ENCODE measurements at places on chromosomes 16 and 17.

DNA sequence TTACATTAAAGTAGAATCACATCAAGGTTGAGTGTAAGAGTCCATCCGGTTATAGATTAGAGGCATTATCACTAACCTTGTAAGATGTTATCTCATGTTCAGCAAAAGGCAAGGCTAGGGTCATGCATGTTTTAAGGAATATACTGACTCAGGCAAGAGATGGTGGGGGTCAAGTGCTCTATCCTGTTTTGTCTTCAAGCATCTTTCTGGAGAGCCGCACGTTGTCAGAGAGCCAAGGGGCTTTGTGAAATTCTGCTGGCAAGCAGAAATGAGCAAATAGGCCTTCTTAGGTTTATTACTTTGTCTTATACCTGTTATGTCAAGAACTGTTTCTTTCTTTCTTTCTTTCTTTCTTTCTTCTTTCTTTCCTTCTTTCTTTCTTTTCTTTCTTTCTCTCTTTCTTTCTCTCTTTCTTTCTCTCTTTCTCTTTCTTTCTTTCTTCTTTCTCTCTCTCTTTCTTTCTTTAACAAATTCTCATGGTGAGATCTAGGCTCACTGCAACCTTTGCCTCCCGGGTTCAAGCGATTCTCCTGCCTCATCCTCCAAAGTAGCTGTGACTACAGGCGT, 47.3 kb upstream of the IL34 start:
- no peak for DNase-seq

- no peak for DNase-seq
Observed at GRCh38 chr16:89257757-89258465, 40.4 kb downstream of the ZNF778 start.

GRCh38 chr16:67169642-67170167, 633 bp upstream of the NOL3 start:
- no peak for DNase-seq

DNA sequence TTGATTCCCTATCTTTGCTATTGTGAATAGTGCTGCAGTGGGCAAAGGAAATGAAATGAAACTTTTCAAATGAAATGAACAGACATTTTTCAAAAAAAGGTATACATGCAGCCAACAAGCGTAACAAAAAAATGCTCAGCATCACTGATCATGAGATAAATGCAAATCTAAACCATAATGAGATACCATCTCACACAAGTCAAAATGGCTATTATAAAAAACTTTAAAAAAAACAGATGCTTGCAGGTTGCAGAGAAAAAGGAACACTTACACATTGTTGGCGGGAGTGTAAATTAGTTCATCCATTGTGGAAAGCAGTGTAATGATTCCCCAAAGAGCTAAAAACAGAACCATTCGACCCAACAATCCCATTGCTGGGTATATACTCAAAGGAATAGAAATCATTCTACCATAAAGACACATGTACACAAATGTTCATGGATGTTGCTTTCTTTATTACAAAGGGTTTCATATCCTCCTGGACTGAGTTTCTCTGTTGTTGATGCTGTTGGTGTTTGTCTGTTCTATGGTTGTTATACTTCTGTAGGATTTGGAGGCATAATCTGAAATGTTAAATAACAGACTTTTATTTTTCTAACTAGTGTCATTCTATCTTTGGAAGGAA, 99.3 kb upstream of the SOX9 start:
- DNase-seq, result no peak

GRCh38 chr17:46163316-46163715, 29.9 kb downstream of the KANSL1 start:
- DNase-seq, result no peak

GRCh38 chr17:28991779-28992178, 14.1 kb downstream of the SEZ6 start:
- no peak for DNase-seq

- DNase-seq, result no peak
Observed at GRCh38 chr17:45643591-45643990, 140.5 kb upstream of the CRHR1 start.

- DNase-seq, result no peak
Observed at GRCh38 chr17:70158180-70158579, 11.2 kb upstream of the KCNJ2 start.

DNA sequence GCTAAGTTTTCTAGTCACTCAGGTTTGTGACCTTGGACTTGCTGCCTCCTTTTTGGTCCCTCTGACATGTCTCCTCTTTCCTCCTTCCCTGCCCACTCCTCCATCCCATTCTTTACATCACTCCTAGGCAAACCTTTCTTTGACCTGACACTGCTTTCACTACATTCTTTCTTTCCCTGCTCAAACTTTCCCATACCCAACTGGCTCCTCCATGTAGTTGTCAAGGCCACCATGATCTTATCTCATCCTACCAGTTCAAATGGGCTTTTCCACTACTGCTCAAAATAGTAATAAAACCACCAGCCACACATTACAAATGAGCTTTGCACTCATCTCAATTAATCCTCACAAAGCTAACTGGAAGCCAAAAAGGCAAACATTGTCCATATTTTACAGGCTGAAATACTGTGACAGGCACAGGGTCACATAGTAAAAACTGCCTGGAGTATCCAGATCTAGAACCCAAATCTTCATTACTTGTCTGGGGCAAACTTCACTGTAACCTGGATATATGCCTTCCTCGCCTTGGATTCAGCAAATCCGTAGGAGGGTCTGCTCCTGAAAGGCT, 14.4 kb downstream of the MRPS23 start:
- DNase-seq, result no peak

- DNase-seq, result no peak
Observed at GRCh38 chr16:87764600-87765472, 950 bp downstream of the KLHDC4 start.

GRCh38 chr16:49513040-49513439, 139.4 kb downstream of the C16orf78 start:
- no peak for DNase-seq

GRCh38 chr17:43949781-43950180, 4.0 kb downstream of the PYY start:
- no peak for DNase-seq

DNA sequence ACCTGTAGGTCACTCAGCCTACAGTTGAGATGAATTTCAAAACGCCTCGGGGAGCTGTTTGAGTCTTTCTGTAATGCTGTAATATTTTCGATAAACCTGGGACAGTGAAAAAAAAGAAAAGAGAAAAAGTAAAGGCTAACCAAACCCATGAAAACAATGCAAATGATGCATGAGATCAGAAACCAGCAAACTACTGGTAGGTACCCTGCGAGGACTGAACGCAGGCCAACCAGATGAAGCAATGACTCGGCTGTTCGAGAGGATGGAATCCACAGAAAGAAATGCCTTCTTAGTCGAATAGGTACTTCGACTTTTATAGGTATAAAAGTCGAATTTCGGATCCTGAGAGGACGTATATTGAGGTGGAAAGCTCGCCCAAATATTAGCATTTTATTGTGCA, 509 bp upstream of the ATAD5 start:
- DNase-seq, result no peak

DNA sequence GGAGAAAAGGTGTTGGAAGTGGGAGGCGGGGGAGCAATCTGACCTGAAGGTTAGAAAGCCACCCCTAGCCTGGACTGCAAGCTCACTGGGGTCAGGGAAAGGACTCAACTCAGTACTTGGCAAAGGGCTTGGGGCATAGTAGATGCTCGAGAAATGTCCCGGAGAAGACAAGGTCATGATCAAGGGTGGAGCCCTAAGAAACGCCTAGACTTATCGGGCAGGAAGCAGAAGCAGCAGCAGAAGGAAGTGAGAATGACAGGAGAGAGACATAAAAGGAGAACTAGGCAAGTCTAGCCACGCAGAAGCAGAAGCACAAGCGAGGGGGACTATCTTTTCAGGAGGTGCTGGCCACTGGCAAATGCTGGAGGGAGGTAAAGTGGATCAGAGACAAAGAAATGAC, 10.2 kb downstream of the COTL1 start:
- DNase-seq, result no peak
